ENCODE measurements at places on chromosomes 16 and 17.

DNA sequence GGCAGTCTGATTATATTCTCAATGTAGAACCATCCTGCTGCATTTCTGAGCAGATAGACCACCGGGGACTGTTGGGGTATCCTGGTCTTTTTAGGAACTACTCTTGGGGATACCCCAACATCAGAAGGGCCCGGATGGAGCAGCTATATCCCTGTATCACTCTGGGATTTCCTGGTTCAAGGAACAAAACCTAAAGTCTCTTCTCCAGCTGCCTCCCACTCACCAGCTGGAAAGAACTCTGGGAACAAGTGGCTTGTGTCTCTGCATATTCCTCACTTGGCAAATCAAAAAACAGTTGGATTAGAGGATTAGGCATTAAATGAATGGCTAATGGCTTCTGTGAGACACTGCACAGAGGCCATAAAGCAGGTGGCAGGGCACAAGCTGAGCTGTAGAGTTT is 62.3 kb upstream of the HS3ST2 start:
- no peak for ATAC-seq

DNA sequence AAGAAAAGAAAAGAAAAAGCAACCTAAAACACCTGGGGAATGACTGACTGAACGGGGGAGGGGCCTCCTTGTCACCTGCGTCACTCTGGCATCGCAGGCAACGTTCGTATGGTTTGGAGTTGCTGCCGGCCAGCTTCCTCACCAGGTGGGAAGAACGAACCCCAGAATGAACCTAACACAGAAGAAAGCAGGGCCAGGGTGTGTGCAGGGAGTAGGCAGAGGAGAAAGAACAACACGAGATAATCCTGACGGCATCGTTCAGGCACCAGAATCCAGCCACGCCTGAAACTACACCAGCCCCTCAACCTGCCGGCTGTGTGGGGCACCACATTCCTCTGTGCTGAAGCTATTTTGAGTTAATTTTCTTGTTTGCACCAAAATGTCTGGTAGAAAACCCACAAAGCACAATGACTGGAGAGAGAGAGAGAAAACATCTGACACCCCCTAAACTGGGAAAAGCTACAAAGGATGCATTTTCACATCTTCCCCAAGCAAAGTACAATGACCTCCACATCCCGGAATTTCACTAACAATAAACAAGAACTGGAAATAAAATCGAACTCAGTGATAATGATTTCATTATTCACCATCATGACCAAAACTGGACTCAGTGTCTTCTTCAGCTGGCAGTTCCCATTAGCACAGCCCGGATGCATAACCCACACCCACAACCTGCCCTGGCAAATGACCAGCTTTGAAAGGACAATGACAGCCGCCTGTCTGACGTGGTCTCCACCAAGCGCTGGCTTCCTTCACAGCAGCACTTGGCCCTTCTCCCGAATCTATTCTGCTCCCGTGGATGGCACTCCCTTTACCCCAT is 23.6 kb downstream of the RAB40B start:
- peak; percentile 60 for ATAC-seq

DNA sequence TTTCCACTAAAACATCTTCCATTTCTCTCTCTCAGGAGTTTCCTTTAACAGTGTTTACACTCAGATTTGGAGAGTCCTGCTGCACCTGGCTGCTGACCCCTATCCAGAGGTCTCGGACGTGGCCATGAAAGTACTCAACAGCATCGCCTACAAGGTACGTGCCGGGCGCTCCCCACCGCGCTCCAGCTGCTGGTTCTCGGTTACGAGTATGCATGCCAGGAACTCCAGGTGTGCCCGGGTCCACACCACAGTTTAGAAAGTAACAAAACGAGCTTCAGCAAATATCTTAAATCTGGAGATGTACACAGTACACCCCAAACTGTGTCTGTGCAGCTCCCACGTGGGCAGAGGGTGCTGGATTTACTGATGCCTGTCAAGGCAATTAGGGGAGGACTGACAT is 82.9 kb upstream of the CHMP6 start:
- ATAC-seq = no peak

DNA sequence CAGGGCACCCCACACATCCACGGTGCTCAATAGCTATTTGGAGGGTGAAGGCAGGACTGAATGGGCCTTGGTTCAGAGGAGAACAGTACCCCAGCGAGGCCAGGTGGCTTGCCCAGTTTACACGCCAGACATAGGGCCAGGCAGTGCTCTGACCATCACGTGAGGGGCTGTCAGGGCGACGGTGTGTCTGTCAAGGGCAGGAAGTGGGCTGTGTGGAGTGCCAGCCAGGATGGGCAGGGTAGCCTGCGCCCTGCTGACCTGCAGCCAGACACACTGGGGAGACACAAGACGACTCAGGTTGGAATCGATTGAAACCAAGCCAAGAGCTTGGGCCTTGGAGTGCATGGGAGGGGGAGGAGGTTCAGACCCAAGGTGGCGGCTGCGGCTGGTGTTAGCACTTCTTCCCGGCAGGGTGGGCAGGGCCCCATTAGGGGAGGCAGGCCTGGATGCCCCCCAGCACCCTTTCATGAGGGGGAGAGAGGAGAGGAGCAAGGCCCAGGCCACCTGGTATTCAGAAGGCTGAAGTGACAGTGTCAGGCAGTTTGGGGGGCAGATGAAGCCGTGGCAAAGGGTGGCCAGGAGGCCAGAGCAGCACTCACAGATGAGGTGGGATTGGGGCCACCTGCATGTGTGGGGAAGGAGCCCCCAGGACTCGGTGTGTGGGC is 68.2 kb downstream of the SREBF1 start:
- no peak for ATAC-seq

GRCh38 chr16:65681406-65681805 is 559.5 kb upstream of the CDH11 start:
- ATAC-seq = no peak

GRCh38 chr16:31224092-31224955 is 7.4 kb upstream of the PYDC1 start:
- no peak for ATAC-seq

- peak; percentile 2 for ATAC-seq
Observed at GRCh38 chr17:48051706-48052486, 3.7 kb downstream of the NFE2L1 start.

GRCh38 chr16:11848842-11849241 is 2.5 kb downstream of the RSL1D1 start:
- ATAC-seq = no peak

DNA sequence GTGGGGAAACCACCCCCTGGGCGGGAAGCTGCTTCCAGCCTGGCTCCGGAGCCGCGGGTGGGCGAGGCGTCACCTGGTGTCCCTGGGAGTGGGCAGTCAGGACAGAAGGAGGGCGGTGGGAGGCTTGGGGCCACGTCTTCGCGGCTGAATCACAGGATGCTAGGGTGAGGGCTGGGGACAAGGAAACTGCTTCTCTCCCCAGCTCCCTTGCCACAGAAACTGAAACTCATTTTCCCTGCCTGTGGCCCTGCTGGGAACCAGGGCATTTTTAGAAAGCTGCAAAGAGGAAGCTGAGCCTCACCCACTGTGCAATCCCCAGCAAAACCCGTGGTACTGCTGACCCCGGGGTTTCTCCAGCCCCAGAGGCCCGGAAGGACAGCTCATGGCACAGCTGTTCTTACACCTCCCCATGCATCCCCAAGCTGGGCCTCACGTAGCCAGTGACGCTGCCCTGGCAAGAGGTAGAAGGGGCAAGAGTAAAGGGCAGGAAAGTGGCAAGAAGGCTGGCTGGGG is 8.2 kb downstream of the RHBDF2 start:
- peak; percentile 58 for ATAC-seq

- no peak for ATAC-seq
Observed at GRCh38 chr17:34474706-34475105, 104.7 kb upstream of the TMEM132E start.

DNA sequence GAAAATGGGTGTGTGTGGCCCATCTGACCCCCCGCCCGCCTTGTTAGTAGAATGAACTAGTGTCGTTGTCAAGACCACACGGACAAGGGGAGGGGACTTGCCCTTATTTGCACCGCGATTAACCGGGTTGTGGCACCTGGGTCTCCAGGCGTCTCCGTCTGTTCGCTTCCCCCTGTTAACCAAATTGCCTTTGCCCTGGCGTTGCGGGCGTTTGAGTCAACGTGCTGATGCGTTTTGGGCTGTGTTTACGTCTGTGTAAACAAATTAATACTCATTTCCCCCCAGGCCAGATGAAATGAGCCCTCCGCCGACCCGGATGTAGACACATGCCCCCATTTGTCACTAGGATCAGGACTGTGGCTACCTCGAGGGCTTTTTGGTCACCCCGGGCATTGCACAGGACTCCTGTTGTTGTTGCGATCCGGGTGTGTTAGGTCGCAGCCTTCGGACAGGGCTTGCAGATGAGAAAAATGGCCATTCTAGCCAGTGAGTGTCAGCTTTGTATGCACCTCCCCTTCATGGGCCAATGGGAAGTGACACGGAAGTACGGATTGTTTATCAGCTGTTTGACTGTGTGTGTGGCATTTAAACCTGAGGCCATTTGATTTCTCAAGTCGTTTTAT is 906 bp downstream of the RBL2 start:
- peak; percentile 90 for ATAC-seq

- no peak for ATAC-seq
Observed at GRCh38 chr16:9970244-9970643, 212.0 kb downstream of the GRIN2A start.

GRCh38 chr16:46857368-46857945 is 26.5 kb upstream of the C16orf87 start:
- peak; percentile 39 for ATAC-seq

GRCh38 chr17:2023256-2023655 is 1.9 kb downstream of the RTN4RL1 start:
- no peak for ATAC-seq

DNA sequence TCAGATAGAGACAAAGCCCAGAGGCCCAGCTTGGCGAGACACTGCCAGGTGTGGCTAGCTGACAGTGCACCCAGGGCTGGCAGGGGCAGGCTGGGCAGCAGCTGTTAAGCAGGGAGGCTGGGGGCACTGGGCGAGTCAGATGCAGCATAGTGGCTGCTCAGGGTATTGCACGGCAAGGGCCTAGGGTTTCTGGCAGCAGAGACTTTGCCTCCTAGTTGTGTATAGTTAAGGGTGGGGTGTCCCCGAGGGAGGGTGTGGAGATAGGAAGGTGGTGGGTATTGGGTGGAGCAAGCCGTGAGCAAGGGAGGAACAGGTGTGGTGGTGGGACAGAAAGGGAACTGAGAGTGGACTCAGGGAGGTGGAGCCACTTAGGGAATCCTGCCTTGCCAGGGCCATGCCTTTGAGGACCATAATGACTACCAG is 66.0 kb downstream of the SMPD3 start:
- ATAC-seq = peak; percentile 22

- peak; percentile 41 for ATAC-seq
Observed at GRCh38 chr17:1714427-1714979, 4.3 kb upstream of the TLCD2 start.

DNA sequence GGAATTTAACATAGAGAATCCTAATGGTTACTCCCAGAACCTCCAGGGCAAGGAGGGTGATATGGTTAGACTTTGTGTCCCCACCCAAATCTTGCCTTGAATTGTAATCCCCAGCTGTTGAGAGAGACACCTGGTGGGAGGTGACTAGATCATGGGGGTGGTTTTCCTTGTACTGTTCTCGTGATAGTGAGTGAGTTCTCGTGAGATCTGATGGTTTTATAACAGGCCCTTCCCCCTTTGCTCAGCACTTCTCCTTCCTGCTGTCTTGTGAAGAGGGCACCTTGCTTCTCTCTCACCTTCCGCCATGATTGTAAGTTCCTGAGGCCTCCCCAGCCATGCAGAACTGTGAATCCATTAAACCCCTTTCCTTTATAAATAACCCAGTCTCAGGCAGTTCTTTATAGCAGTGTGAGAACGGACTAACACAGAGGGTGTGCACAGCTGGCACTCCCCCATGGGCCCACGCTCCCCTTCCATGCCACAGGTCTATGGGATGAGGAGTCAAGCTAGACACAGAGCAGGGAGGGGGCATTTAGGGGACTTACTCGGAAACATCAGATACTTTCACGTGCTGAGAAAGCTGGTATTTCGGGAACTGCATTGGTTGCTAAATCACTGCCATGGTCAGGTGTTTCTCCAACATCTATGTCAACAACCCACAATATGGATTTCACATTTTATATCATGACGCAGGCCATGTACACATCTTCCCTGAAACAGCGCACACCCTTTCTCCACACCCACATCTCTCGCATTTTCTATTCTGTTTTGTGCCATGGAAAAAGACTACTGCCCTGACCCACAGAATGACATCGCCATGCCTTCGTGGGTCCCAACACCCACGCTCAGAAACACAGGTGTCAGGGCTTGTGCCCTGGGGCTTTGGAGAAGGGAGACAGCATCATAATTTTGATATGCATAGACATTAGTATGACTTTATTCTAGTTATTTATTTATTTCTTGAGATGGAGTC is 199.1 kb upstream of the GSE1 start:
- no peak for ATAC-seq

- ATAC-seq = no peak
Observed at GRCh38 chr17:68981288-68981687, 26.1 kb upstream of the ABCA8 start.

DNA sequence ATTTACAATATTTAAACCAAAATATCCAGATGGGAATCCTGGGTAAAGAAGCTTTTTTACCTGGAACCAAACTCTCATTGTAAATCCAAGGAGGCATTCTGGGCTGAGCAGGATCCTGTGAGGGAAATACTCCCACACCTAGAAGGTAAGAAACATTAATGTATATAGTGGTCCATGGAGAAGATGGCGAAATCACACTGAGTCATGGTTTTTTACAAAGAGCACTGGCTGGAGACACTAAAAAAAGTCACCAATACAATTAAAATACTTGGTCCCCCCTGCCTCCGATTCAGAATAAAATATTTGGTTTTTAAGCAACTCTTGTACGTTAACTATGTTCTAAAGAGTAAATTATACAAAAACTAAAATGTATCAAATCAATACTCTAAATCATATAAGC is 32.9 kb downstream of the SYNRG start:
- no peak for ATAC-seq

DNA sequence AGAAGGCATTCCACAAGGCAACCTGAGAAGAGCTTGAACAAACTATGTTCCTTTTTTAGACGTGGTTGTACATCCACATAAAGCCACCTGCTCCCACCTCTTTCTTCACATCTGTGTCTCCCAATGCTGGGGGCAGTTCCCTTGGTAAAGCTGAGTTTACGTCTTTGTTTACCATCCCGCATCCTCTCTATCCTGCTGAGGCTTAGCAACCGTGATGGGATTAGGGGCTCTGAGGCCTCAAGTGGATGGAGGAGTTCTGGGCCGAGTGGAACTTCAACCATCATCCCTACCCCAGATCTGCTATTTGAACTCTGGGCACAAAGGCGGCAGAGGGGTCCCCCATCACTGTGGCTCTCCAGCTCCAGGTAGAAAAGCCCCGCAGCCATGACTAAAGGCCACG is 94.2 kb upstream of the CREBBP start:
- ATAC-seq = no peak

DNA sequence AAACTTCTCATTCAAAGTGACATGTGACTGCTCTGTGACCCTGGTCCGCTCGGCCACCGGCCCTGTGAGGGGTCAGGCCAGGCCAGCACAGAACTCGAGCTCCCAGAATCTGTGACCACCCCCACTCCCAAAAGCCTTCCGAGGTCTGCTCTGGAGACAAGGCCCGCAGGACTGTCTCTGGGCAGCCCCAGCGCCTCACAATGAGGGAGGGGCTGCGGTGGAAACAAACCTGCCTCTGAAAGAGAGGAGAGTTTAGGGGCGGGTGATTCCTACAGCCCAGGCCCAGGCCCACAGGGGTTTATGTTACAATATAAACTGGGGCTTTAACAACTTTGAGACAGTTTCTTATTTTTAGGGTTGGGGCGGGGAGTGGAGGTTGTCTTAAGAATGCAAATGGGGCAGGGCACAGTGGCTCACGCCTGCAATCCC is 19.9 kb downstream of the IGFBP4 start:
- peak; percentile 5 for ATAC-seq
